Right lobe of liver (tissue), 6 donors: ENCODE measurements at places on chromosomes 13 and 19. TPM values are rescaled to one million over a fixed set of nuclear protein-coding genes. Genes with fewer than 3 reads are reported as not detected.

GRCh38 chr19:3193256-3194105 lies 7.8 kb downstream of the NCLN start:
- H3K4me3 ChIP-seq, result no peak overlapping the region
- H3K27me3 ChIP-seq, result no peaks in the 10 kb centered on the region

Gene ZNF492
- total RNA-seq, result 0.07 TPM

Gene UBE2M
- total RNA-seq, result 23.5 TPM

DNA sequence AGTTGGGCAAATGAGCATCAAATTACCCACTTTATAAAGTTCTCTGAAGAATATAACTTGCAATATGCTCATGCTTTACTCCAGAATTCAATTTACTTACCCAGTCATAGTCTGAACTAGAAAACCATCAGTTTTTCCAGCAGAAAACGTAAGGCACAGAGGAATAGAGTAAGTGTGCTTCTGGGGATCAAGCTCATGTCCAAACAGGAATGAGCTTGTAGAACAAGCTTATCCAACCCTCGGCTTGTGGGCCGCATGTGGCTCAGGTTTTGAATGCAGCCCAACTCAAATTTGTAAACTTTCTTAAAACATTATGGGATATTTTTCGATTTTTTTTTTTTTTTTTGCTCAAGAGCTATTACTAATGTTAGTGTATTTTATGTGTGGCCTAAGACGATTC lies 308.5 kb upstream of the KLF12 start:
- no peaks in the 10 kb centered on the region for H3K4me1 ChIP-seq
- DNase-seq, result no peak
- no peak overlapping the region for H3K4me3 ChIP-seq
- H3K27me3 ChIP-seq, result no peaks in the 10 kb centered on the region
- no peaks in the 10 kb centered on the region for H3K36me3 ChIP-seq
- no peak overlapping the region for H3K27ac ChIP-seq

DNA sequence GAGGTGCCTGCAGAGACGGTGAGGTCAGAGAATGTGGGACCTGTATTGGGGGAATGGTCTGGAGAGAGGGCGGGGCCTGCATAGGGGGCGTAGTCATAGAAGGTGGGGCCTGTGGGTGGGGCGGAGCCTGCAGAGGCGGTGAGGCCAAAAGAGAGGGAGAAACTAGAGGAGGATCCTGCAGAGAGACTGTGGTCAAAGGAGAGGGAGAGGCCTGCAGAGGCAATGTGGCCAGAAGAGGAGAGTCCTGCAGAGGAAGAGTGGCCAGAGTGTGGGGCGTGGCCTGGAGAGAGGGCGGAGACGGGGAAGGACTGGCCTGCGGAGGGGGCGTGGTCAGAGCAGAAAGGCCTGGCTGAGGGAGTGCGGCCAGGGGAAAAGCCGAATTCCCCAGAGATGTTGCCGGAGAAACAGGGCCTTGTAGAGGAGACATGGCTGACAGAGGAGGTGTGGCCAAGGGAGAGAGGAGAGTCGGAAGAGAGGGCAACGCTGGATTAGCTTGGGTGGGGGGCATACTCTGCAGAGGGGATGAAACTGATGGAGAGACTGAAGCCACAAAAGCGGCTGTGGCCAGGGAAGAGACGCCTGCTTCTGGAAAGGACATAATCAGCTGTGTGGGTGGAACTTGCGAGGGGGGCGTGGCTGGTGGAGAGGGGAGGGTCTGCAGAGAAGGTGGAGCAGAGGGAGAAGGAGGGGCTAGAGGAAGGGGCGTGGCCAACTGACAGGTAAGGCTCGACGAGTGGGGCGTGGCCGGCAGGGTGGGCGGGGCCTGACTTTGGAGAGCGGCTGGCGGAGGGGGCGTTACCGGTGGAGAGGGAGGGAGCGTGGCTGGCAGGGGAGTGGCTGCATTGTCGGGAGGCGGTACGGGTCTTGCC lies 2.5 kb downstream of the PRR36 start:
- peak; percentile 84 for DNase-seq
- no peak overlapping the region for H3K4me3 ChIP-seq
- H3K27ac ChIP-seq, result no peak overlapping the region
- no peaks in the 10 kb centered on the region for H3K4me1 ChIP-seq

- H3K27me3 ChIP-seq, result no peaks in the 10 kb centered on the region
- no peaks in the 10 kb centered on the region for H3K4me1 ChIP-seq
- no peak overlapping the region for H3K27ac ChIP-seq
- H3K4me3 ChIP-seq, result no peak overlapping the region
- H3K36me3 ChIP-seq, result no peaks in the 10 kb centered on the region
- no peak for DNase-seq
Observed at GRCh38 chr19:39829702-39830275, 4.2 kb downstream of the DYRK1B start.

DNA sequence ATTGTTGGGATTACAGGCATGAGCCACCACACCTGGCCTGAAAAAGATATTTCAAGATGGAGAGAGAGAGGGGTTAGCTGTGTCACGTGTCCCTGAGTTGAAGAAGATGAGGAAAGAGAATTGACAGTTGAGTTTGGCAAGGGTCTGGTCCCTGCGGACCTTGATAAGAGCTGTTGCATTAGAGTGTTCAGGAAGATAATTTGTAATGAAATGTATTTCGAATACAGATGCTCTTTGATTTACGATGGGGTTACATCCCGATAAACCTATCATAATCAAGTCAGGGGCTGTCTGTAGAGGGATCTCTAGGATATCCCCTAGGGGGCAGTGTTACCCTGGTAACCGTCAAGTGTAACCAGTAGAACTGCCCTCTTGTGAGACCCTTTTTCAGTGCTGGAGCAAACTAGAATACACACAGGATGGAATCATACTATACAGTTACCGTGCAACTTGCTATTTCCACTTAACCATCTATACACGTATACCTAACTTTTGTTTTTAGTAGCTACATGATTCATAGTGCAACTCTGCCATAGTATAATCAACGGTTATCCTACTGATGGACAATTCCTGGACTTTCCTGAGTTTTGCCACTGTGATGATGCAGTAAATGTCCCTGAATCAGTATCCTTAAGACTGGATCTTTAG lies 1.5 kb upstream of the ELOF1 start:
- peaks cover 16% of the 10 kb centered on the region for H3K4me1 ChIP-seq
- H3K27me3 ChIP-seq, result no peaks in the 10 kb centered on the region
- H3K36me3 ChIP-seq, result no peaks in the 10 kb centered on the region
- DNase-seq, result no peak
- no peak overlapping the region for H3K27ac ChIP-seq

DNA sequence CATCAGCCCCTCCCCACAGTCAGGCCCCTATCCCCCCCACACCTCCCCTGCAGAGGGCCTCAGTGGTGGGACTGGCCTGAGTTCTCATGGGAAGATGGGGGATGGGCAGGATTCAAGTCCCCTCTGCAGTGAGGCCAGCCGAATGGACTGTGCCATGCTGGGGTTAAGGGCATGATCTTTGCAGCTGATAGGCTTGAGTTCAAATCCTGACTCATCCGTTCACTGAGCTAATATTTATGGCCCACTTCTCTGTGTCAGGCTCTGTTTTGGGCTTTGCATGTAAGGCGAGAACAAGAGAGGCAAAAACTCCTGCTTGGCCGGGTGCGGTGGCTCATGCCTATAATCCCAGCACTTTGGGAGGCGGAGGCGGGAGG lies 20.7 kb downstream of the MARK4 start:
- H3K4me3 ChIP-seq, result no peak overlapping the region
- H3K27me3 ChIP-seq, result no peaks in the 10 kb centered on the region
- DNase-seq, result no peak
- H3K4me1 ChIP-seq, result peaks cover 29% of the 10 kb centered on the region
- peak overlapping the region; percentile 66 for H3K27ac ChIP-seq
- H3K36me3 ChIP-seq, result no peaks in the 10 kb centered on the region

Gene DOCK6
- total RNA-seq, result 21.9 TPM

Gene MYO16
- 2.7 TPM for total RNA-seq

Gene UBE2L5
- not detected for total RNA-seq

Gene ZNF616
- total RNA-seq, result 2.9 TPM

- H3K27ac ChIP-seq, result no peak overlapping the region
- no peak overlapping the region for H3K4me3 ChIP-seq
- no peak for DNase-seq
- no peaks in the 10 kb centered on the region for H3K4me1 ChIP-seq
Observed at GRCh38 chr13:30204564-30204963, 102.8 kb downstream of the KATNAL1 start.

DNA sequence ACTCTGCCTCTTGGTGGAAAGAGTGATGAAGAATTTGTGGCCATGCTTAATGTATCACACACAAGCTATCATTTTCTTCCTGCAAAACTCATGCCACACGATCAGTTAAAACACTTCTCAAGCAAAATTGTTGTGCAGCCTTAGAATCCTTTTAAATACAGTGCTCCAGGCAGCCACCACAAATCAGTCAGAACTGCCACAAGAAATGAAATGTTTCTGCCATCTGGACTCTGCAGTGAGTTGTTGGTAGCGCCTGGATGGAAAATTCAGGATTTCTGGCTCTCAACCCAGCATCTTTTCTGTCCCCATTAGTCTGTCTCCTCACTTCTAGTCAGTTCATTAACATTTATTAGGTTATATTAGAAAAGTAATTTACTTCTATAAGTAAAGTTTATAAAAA lies 179.5 kb downstream of the GPC6 start:
- no peaks in the 10 kb centered on the region for H3K4me1 ChIP-seq
- no peak overlapping the region for H3K4me3 ChIP-seq
- no peak overlapping the region for H3K27ac ChIP-seq
- H3K36me3 ChIP-seq, result no peaks in the 10 kb centered on the region

Gene POSTN
- total RNA-seq, result 0.43 TPM

- H3K27ac ChIP-seq, result no peak overlapping the region
- H3K4me1 ChIP-seq, result peaks cover 9% of the 10 kb centered on the region
- DNase-seq, result no peak
- no peaks in the 10 kb centered on the region for H3K36me3 ChIP-seq
Observed at GRCh38 chr13:27658546-27658945, 36.9 kb downstream of the POLR1D start.

DNA sequence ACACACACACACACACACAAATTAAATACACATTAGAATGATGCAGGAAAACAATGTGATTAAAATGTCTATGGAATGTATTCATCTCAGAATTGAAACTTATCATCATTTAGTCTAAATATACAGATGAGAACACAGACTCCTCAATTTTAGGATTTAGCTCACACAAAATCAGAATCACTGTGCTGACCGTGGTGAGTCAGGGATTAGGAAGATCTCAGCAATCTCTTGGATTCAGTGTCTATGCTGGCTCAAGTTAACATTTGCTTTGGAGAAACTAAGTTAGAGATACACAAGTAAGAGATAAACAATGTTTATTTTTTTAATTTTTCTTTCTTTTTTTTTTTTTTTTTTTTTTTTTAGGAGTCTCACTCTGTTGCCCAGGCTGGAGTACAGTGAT lies 323.6 kb downstream of the KLF12 start:
- no peak overlapping the region for H3K27ac ChIP-seq
- no peaks in the 10 kb centered on the region for H3K36me3 ChIP-seq
- no peak for DNase-seq
- no peaks in the 10 kb centered on the region for H3K27me3 ChIP-seq
- peaks cover 4% of the 10 kb centered on the region for H3K4me1 ChIP-seq

Gene HNRNPM
- total RNA-seq, result 65.4 TPM

GRCh38 chr19:35153701-35154524 lies 622 bp upstream of the FXYD5 start:
- peaks cover 6% of the 10 kb centered on the region for H3K27me3 ChIP-seq
- peaks cover 7% of the 10 kb centered on the region for H3K4me1 ChIP-seq
- peak overlapping the region; percentile 42 for H3K4me3 ChIP-seq
- DNase-seq, result peak; percentile 53
- peak overlapping the region; percentile 51 for H3K27ac ChIP-seq

- no peak overlapping the region for H3K4me3 ChIP-seq
- peaks cover 14% of the 10 kb centered on the region for H3K36me3 ChIP-seq
- no peak for DNase-seq
- H3K4me1 ChIP-seq, result no peaks in the 10 kb centered on the region
- no peak overlapping the region for H3K27ac ChIP-seq
Observed at GRCh38 chr19:7959211-7959610, 15.7 kb upstream of the TIMM44 start.

DNA sequence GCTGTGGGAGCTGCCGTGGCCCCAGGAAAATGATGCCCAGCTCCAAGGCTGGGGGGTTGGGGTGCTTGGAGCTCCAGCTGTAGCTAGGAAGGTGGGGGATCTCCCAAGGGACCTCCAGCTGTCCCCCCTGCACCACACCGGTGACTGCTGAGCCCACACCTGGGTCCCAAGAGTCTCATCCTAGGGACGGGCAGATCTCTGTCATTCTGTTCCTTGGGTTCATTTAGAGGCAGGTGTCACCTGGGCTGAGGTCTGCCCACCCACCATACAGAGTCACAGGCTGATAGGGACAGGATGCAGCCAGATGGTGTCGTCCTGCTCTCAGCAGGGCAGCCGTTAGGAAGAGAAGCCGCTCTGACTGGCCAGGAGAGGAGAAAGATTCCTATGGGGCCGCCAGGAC lies 5.3 kb downstream of the F2RL3 start:
- no peaks in the 10 kb centered on the region for H3K36me3 ChIP-seq
- no peaks in the 10 kb centered on the region for H3K27me3 ChIP-seq
- H3K4me1 ChIP-seq, result no peaks in the 10 kb centered on the region
- DNase-seq, result no peak

- peak overlapping the region; percentile 99 for H3K27ac ChIP-seq
- peaks cover 4% of the 10 kb centered on the region for H3K36me3 ChIP-seq
- no peaks in the 10 kb centered on the region for H3K27me3 ChIP-seq
- peak; percentile 84 for DNase-seq
- peaks cover 7% of the 10 kb centered on the region for H3K4me1 ChIP-seq
Observed at GRCh38 chr13:30464496-30465342, 1.0 kb downstream of the HMGB1 start.

- H3K27me3 ChIP-seq, result no peaks in the 10 kb centered on the region
- H3K4me3 ChIP-seq, result no peak overlapping the region
Observed at GRCh38 chr13:103884101-103884723, 818.0 kb upstream of the SLC10A2 start.

DNA sequence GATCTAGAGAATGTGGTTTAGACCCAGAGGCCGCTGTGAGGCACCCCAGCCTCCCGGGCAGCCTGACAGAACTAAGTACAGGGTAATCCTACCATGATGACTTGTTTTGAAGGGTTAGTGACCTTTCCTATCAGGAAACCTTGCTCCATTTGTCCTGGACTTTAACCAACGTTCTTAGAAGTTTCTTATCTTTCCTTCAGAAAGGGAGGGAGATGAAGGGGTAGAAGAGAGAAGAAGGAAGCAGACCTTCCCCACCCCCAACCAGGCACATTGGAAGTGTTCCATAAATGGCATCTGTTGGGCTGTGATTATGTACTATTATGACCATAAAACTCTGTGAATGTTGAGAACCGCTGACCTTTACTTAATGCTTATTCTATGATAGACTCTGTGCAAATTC lies 184.2 kb downstream of the OXGR1 start:
- no peak overlapping the region for H3K27ac ChIP-seq
- H3K36me3 ChIP-seq, result no peaks in the 10 kb centered on the region
- no peak for DNase-seq
- H3K4me3 ChIP-seq, result no peak overlapping the region
- no peaks in the 10 kb centered on the region for H3K27me3 ChIP-seq

DNA sequence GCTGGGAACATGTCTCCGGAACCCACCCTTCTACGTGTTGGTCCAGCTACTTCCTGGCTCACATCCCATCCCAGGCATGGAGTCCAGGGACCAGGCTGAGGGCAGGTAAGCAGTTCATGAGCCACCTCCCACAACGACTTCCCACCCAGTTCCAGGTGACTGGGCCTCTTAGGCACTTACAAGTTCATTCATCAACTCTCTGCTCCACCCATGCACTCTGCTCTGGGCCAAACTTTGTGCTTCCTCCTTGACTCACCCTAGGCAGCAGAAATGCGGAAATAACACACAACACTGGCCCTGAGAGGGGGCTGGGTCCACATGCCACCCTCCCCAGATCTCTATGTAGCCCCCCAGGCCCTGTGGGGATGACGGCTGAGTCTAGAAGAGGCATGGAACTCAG lies 20.5 kb downstream of the IQCN start:
- no peak for DNase-seq
- H3K27ac ChIP-seq, result no peak overlapping the region
- H3K27me3 ChIP-seq, result no peaks in the 10 kb centered on the region

- H3K27me3 ChIP-seq, result no peaks in the 10 kb centered on the region
- peaks cover 3% of the 10 kb centered on the region for H3K36me3 ChIP-seq
- no peak overlapping the region for H3K27ac ChIP-seq
Observed at GRCh38 chr13:113060557-113061270, 44.9 kb upstream of the F7 start.
